ENCODE measurements at places on chromosomes 3 and 15. TPM values are rescaled to one million over a fixed set of nuclear protein-coding genes. Genes with fewer than 3 reads are reported as not detected.

SMC4 gene
- total RNA-seq: 23.8 TPM

PDIA3 gene
- 91.4 TPM for total RNA-seq

CELSR3 gene
- 1.5 TPM for total RNA-seq

CP gene
- total RNA-seq: 7.2 TPM

B3GALNT1 gene
- total RNA-seq: 9.2 TPM

LRRC15 gene
- total RNA-seq: 21.0 TPM

SMCO1 gene
- total RNA-seq: not detected

CCRL2 gene
- 0.46 TPM for total RNA-seq

CCR9 gene
- not detected for total RNA-seq

GLDN gene
- total RNA-seq: 5.0 TPM

SATB1 gene
- total RNA-seq: 31.2 TPM

FBXO40 gene
- total RNA-seq: not detected

CYP1A2 gene
- total RNA-seq: not detected

Measured in lower leg skin (tissue), 4 donors.